Kidney capillary endothelial cell (primary cell): ENCODE measurements at places on chromosomes 2 and 18.
A peak's percentile ranks its signal among the peaks of the same experiment; 100 is the strongest.

- peak; percentile 46 for DNase-seq
These were observed 200.6 kb downstream of the PPP1R1C start for GRCh38 chr2:182186132-182186735.

GRCh38 chr2:200423541-200423940, 86.3 kb downstream of the KCTD18 start:
- DNase-seq = no peak

- DNase-seq = no peak
These were observed at the start of gene HOXD13 for GRCh38 chr2:176092270-176093144. HOXD13 (plus strand) TSS chr2:176092721; CDS start chr2:176092891, 170 bp downstream.

DNA sequence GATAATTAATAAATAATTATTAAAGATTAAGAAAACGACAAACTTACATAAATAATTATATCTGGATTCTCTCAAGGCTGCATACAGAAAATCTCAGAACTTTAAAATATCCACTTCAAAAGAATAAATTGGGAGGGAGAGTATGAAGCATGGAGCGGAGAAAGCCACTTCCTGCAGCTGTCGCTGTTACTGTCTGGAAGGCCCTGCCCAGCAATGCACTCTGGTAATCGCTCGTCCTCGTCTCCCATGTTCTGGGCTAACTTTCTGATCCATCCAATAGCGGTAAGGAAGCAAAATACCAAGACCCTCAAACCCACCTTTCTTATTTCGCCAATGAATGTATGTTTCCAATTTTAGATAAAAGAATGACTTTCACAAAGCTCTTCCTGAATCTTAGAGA, 26.7 kb downstream of the CYRIA start:
- DNase-seq = no peak

DNA sequence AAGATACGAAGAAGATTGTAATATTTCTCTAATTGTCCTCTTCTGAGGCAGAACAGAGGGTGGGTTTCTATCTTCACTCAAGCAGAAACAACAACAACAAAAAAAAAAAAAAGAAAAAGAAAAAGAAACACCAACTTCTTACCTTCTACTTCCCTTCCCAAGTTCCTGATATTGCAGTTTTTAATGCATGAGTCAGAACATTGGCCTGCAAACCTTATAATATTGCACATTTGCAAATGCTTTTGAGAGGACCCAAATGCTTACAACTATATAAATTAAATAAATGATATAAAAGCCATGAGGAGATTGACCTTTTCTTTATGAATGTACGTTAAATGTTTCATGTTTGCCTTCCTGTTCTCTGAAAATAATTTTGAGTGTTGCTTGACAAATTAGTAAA, 37.3 kb downstream of the PAX3 start:
- DNase-seq = no peak
